ENCODE measurements at places on chromosomes 5 and 9.

DNA sequence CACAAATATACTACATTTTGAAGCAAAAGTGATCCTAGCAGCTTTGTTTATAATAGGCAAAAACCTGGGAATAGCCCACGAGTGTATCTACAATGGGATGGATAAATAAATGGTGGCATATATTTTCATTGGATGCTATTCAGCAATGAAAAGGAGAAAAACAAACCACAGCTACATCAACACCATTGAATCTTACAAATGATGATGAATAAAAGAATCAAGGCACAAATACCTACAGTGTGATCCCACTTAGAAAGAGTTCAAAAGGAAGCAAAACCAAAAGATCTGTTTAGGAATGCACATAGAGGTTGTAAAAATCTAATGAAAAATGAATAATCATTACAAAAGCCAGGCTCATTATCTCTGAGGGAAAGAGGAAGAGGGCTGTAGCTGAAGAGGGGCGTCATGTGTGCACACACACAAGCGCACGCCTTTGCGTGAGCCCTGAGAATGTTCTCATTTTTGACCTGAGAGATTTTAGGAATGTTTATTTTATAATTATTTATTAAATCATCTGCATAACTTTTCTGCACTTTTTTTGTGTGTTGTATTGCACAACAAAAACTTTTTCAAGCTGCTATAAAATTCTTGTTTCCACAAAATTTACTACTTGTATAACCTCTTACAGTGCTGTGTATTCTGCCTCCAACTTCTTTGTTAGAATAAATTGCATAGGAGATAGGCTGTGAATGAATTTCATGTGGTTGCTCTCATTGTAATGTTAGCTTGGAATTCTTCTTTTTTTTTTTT lies 5.9 kb upstream of the RHOBTB3 start:
- no peak for DNase-seq

DNA sequence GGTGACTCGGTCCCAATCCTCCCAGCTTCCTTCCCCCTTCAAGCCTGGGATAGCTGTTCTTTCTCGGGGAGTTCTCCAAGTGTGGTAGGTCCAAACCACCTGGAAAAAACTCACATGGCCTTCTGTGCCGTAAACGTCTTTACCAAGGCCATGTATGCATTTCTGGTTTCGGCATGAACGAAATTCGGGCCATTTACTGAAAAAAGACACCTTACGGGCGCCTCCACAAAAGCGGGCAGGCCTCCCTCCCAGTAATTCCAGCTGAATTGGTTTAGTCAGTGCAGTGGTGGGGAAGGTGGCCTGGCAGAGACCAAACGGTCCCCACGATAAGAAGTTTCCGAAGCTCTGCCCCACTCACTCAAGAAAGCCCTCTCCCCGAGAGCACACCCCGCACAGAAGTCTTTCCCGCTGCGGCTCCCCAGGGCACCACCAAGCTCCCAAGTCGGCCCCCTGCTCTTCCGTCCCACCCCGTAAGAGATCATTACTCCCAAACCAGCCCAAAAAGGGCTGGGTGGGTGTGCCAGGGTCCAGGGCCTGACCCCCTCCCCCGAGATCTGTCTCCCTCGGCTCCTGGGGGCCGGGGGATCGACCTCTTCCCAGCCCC lies 86.3 kb upstream of the MELK start:
- no peak for DNase-seq

GRCh38 chr5:176396330-176396729 lies 7.8 kb downstream of the HIGD2A start:
- no peak for DNase-seq

DNA sequence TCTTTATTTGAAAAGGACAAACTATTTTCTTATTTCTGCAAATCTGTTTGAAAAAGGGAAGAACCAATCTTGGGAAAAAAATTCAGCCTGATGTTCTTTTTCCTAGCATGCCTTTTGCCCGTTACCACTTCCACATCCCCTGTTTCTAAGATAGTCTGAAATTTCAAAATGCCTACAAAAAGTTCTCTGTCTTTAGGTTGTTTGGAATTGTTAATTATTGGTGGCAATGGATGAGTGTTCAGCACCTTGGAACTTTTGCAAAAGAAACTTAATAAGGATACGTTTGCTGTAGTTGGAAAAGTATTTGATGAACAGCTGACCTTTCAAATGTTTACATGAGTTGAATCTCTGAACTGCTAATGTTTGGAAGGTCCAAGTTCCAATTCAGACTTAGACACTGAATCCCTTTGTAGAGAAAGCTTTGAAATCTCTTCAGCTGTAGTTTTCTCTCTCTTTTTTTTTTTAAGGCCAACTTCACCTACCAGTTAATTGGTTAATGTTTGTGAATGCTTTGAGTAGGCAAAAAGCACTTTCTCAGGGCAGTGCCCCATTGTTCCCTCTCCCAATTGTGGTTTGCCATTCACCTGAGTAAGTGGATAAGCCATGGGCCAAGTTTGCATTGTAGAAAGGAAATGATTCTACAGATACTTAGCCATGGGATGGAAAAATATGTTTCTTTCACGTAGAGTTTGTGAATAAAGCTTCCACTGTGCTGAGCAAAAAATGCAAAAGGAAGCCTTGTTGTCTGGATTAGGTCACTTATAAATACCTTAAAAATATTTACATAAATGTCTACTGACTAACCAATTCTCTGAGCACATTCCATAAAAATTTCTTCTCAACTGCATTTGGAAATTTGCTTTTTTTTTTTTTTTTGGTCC lies 156.4 kb upstream of the ELL2 start:
- no peak for DNase-seq

DNA sequence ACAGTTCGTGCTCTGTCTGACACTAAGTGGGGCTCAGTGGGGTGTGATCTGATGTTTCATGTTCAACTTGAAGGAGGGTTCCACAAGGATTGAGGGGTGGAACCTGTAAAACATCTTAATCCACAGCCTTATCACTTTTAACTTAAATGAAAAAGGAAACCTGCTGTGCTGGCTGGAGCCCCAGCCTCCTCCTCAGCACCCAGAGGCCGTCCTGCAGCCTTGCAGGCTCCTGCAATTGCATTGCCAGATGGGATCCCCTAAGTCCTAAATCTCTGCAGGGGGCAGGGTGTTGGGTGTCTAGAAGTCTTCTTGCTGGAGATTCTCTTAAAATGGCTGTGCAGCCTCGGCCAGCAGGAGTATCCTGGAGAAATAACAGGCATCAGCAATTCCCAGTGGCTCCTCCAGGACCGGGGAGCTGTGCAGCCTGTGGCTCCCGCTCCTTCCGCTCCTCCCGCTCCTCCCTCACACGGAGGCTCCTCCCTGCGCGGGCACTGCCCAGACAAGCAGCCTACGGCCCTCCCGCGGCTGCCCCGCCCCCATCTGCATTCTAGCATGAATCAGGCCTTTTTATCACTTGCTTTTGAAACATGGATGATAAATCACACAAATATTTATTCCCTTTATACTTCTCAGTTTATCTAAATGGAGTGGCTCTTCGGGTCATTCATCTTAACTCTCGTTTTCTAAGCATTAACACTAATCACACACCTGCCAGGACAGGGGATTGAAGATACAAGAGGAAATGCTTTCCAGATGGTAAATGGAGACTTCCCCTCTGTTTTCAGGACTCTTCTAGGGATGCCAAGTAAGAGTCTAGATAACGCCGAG lies 131.0 kb downstream of the ADAMTS16 start:
- DNase-seq = peak; percentile 95

Data from H4 (cell line).